WERI-Rb-1 (cell line): ENCODE measurements at places on chromosomes 5 and 9.

- DNase-seq = no peak
Measured at GRCh38 chr5:77298146-77298545, 87.7 kb downstream of the PDE8B start.

- DNase-seq = no peak
Measured at GRCh38 chr5:81787474-81788242, 36.8 kb upstream of the SSBP2 start.

GRCh38 chr9:92257327-92257726 lies 36.2 kb downstream of the IARS1 start:
- no peak for DNase-seq

DNA sequence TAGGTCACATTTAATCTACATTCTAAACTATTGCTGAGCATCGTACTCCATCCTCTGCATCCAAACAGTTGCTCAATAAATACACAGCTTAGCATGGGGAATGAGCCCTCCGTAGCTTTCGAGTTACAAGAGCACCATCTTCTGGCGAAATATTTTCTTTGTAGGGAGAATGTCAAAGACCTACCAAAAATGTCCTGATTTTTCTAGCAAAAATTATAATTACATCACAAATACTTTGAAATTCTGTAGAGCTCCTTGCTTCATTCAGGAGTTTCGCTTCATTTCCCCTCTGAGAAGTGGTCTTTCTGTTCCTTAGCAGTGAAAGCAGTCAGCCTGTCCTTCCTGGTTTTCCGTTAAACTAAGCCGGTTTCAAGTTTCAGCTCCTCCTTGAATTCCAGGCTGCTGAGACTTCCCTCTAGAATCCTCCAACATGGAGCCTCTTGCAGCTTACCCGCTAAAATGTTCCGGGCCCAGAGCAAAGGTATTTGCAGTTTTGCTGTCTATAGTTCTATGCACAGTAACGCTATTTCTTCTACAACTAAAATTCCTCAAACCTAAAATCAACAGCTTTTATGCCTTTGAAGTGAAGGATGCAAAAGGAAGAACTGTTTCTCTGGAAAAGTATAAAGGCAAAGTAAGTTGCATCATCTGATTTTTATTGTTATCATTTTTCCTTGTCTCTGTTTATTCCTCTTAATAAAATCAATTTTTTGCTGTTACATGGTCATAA lies at the start of gene GPX8:
Gene GPX8, plus strand, starts transcription at position 409 of the 730 bp plus-strand sequence. Its CDS starts 22 bp downstream, at position 431.
- DNase-seq = peak; percentile 49

- DNase-seq = no peak
Measured at GRCh38 chr9:28471261-28471660, 898.0 kb upstream of the C9orf72 start.

- no peak for DNase-seq
Measured at GRCh38 chr9:121071756-121072421, 2.9 kb upstream of the CNTRL start.
